ENCODE measurements at places on chromosomes 16 and 17.
A peak's percentile ranks its signal among the peaks of the same experiment; 100 is the strongest.

GRCh38 chr17:68906638-68907037 lies 48.6 kb downstream of the ABCA8 start:
- DNase-seq, result no peak

GRCh38 chr17:48037036-48037837 lies at the start of gene COPZ2:
Gene COPZ2 (minus strand): TSS chr17:48037797. CDS start chr17:48037777, 20 bp downstream.
- DNase-seq, result no peak

GRCh38 chr17:67422897-67423296 lies 45.8 kb downstream of the PITPNC1 start:
- DNase-seq, result no peak

GRCh38 chr16:73095142-73095820 lies 47.4 kb upstream of the ZFHX3 start:
- no peak for DNase-seq

- no peak for DNase-seq
These were observed 187.5 kb upstream of the RPL38 start for GRCh38 chr17:74015990-74016389.

GRCh38 chr16:68064791-68065365 lies 20.3 kb upstream of the NFATC3 start:
- DNase-seq, result peak; percentile 40

- DNase-seq, result peak; percentile 6
These were observed 1.7 kb upstream of the NLRP1 start for GRCh38 chr17:5585836-5586521.

- no peak for DNase-seq
These were observed 23.0 kb upstream of the PLCG2 start for GRCh38 chr16:81755915-81756614.

- DNase-seq, result no peak
These were observed 2.8 kb downstream of the IRX3 start for GRCh38 chr16:54283725-54284318.

DNA sequence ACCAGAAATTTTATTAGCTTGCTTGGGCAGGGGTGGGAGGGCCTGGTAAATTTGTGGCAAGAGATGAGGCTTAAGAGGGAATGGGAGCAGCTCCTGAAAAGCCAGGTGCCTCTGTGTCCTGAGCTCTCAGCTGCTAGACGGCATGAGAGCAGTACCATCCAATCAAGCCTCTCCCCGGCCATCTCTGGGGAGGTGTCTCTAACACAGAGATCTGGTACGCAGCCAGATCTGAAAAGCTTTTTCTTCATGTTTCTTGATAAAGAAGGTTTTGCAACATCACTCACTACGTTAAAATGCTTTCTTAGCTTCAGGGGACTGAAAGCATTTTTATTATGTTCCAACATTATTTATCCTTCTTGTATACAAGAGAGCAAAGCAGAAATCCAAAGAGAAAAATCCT lies 488.2 kb downstream of the RBFOX1 start:
- DNase-seq, result no peak

DNA sequence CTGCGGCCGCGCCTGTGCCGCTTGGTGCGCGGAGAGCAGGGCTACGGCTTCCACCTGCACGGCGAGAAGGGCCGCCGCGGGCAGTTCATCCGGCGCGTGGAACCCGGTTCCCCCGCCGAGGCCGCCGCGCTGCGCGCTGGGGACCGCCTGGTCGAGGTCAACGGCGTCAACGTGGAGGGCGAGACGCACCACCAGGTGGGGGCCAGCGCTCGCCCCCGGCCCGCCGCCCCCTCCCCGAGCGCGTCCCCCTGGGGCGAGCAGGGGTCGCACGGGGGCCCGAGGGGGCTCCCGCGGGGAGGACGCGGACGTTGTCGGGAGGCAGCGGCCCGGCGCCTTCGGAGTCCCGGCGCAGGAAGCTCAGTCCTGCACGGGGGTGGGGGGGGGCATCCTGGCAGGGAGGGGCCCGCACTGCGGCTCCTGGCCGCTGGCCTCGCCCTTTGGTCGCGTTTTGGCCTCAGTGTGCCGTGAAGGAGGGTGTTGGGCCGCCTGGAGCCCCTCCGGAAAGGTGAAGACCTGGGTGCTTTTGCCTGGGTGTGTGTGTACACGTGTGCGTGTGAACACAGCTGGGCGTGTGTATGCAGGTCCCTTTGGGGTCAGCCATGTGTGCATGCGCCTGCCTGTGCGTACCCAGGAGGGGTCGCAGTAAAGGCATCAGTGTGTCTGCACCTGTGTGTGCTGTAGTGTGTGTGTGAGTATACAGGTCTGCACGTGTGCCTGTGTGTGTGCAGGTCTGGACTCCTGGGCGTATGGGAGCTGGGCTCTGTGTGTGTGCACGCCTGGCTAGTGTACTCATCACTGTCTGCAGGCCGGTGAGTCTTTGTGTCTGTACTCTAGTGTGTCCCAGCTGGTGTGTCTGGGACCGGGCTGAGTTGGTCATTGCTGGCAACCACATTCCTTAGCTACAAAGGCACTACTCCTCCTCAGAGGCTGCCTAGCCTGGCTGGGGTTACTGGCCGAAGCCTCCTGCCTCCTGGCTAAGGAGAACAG lies 615 bp downstream of the NHERF2 start:
- DNase-seq, result no peak

DNA sequence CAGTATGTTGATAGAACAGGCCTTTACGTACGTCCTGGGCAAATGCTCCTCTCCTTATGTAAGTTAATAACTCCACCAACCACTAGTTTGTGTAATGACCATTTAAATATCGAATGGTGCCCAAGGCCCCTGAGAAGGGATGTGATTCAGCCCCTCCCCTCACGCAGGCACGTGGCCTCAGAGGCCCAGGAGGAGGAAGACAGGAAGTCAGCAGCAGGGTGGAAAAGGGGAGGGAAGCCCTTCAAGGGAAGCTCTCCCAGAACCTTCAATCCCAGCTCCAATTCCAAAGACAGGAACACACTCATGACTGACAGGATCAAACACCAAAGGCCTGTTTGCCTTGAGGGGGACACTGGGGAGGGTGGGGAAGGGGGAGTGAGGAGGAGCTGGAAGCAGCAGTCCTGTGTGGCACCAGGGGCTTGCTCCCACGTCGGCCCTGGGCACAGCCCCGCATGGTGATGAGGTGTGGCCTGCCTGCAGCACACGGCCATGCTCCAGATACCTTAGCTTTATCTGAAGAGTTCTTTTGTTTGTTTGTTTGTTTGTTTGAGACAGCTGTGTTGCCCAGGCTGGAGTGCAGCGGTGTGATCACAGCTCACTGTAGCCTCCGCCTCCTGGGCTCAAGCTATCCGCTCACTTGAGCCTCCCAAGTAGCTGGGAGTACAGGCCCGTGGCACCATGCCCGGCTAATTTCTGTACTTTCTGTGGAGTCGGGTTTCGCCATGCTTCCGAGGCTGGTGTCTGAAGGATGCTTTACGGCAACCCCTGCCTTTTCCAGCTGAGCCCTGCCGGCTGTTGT lies 105.0 kb downstream of the ZNF778 start:
- DNase-seq, result peak; percentile 69

- no peak for DNase-seq
These were observed 43.9 kb downstream of the PITPNC1 start for GRCh38 chr17:67420994-67421393.

DNA sequence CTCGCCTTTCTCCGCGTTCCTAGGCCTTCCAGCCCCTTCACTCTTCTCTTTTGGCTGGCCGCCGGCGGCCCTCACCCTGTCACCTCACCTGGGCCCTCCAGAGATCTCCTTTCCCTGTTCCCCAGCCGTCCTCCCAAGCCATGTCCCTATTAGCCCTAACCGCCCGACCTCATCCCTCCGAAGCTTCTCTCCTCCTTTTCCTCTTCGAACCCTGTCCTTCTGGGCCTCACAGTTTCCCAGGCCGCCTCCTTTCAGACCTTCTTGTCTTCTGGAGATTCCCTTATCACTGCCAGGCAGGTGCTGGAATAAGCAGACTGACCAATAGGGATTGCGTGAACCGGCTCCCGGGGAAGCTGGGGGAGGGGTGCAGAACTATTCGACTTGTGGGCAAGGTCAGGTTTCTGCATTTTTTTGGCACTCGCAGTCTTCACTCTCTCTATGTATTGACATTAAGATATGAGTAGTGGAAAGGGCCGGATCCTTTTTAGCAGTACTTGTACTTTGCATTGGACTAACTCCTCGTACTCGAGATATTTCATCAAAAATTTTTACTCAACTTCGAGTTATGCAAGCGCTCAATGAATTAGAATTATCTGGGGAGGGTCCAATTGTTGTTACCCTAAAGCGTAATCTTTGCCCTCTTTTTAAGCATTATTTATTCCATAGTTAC lies 690 bp downstream of the RHOT1 start:
- no peak for DNase-seq

DNA sequence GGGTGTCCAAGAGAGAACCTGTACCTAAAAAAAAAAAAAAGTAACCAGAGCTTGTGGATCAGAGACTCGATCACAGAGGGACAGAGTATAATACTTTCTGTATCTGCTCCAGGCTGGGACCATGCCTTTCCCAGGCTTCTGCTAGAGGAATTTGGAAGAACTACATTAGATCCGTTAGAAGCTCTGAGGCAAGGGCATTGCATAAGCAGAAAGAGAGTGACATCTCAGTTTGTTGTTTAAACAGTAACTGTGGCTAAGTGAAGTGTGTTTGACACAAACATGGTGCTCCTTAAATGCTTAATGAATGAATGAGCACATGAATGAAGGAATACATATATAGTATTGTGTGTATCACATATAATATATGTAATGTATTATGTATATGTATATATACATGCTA lies 131.2 kb downstream of the HS3ST3B1 start:
- DNase-seq, result no peak

DNA sequence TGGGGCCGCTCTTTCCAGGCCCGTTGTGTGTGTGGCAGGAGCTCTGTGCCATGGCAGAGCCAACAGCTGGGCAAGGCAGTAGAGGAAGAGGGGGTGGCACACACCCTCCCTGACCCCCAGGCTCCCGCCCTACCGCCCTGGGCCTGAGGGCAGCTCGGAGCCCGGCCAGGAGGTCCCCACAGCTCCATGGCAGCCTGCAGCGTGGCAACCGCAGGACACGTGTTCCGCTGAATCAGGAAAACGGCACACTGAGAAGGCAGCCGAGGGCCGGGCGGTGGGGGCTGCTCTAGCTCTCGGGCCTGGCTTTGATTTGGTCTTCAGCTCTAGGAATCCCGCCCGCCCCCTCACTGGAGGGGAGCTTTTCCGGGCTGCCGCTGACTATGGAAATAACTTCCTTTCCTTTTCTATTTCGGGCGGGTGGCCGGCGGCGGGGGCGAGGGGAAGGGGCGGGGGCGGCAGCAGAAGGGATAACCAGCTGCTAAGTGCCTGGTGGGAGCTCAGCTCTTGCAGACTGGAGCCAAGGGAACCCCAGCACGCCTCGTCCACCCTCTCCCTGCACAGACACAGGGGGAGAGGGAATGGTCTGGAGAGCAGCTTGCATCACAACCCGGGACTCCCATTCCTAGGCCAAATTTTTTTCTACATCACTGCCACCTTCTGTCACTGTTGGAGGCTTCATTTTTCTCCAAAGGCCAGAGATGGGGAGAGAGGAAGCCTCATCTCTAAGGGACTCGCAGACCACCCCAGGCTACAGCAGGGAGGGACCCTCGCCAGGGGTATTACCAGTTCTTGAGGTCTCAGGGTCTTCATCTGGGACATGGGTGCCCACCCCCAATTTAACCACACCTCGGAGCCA lies 24.8 kb upstream of the MRPS23 start:
- DNase-seq, result no peak

DNA sequence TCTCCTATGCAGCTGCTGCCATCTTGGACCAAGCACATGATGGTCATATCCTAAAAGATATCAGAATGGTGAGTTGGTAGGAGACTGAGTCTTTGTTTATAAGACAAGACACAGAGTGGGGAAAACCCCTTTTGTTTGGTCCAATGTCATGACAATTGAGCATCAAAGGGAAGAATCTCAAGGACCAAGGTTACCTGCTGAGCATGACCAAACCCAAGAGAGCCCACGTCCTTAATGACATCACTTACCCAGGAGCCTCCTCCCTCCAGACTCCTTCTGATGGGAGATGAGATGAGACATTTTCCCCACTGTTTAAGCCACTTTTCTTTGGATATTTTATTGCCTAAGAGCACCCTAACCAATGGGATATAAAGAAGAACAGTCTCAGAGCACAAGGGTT lies 478.1 kb downstream of the NPIPA7 start:
- no peak for DNase-seq

DNA sequence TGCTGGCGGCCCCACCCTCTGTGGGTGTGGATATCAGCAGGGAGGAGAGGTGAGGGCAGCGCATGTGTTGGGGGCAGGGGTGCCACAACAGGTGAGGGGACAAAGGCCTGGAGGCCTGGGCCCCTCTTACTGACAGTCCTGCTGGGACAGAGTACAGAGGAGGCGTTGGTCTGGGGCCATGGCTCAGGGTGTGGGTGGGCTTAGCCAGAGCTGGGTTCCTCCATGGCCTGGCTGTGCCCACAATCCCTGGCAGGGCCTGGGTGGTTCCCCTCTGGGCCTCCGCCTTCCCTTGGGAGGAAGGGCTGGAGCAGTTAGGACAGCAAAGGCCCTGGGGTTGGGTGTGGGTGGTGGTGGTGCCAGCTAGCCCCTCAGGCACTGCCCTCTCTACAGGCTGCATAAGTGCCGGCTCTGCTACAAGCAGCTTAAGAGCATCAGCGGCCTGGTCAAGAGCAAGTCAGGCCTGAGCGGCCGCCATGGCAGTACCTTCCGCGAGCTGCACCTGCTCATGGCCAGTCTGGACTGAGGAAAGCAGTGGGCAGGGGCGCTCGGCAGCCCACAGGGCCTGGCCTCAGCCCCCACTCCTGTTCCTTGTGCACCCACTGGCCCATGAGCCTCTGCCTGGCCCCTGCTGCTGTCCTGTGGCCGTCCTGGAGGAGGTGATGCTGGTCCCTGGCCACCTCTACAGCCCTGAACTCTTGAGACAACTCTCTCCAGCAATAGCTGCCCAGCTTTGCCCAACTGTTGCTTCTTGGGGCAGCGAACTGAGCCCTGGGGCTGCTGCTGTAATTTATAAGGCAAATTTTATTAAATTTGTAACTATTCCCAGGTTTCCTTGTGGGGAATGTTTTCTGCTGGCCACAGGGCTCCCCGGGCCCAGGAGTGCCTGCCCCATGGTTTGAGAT lies 21.1 kb downstream of the KATNB1 start:
- no peak for DNase-seq

GRCh38 chr16:85326794-85327181 lies 214.5 kb upstream of the CIBAR2 start:
- no peak for DNase-seq

- no peak for DNase-seq
These were observed 25.2 kb upstream of the SMPD3 start for GRCh38 chr16:68473358-68474070.

GRCh38 chr16:3220839-3221238 lies 14.1 kb downstream of the ZNF200 start:
- no peak for DNase-seq

- peak; percentile 41 for DNase-seq
These were observed 29.3 kb downstream of the CEP295NL start for GRCh38 chr17:78873519-78874340.

GRCh38 chr17:5582209-5583185 lies 1.8 kb downstream of the NLRP1 start:
- no peak for DNase-seq

- DNase-seq, result no peak
These were observed 34.5 kb downstream of the PIGL start for GRCh38 chr17:16251556-16251955.

- DNase-seq, result no peak
These were observed 12.0 kb downstream of the DGKE start for GRCh38 chr17:56845934-56846333.
